ENCODE measurements at places on chromosomes 4 and X. TPM values are rescaled to one million over a fixed set of nuclear protein-coding genes. Genes with fewer than 3 reads are reported as not detected.

The DRD5 gene
- not detected for total RNA-seq

The CXCL11 gene
- total RNA-seq, result not detected

The TLR3 gene
- total RNA-seq, result 0.29 TPM

The CLGN gene
- not detected for total RNA-seq

The ASMT gene
- not detected for total RNA-seq

GRCh38 chr4:100493756-100494155, 24.1 kb downstream of the EMCN start:
- H3K36me3 ChIP-seq, result no peaks in the 10 kb centered on the region
- no peak overlapping the region for H3K4me3 ChIP-seq
- H3K27me3 ChIP-seq, result no peaks in the 10 kb centered on the region
- no peak overlapping the region for H3K27ac ChIP-seq

DNA sequence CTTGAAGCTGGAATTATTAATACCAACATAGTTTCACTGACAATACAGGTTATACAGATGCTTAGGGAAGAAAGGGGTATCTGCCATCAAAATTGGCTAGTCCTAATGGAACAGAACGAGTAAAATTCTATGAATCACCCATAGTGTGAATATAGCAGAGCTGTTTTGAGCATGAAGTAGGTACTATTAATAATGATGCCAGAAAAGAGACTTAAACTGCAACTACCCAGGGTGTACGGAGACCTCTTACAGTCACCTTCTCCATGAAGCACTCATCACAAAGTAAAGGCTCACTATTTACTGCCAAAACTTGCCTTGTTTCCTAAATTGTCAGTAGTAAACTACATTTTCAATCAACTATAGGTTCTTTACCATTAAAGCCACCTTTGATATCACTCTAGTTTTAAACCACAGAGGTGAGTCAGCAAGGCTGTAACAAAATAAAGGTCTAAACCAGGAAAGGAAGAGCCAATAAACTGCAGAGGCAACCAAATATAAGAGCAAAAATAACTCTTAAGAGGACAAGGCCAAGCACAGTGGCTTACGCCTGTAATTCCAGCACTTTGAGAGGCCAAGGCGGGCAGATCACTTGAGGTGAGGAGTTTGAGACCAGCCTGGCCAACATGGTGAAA, 114.4 kb downstream of the FRYL start:
- no peak overlapping the region for H3K27ac ChIP-seq
- H3K4me1 ChIP-seq, result peaks cover 24% of the 10 kb centered on the region
- no peak for DNase-seq
- no peaks in the 10 kb centered on the region for H3K36me3 ChIP-seq

Measured in stomach (tissue), 19 donors.